ENCODE measurements at places on chromosomes 11 and 22. TPM values are rescaled to one million over a fixed set of nuclear protein-coding genes. Genes with fewer than 3 reads are reported as not detected.

- no peaks in the 10 kb centered on the region for H3K36me3 ChIP-seq
- H3K27ac ChIP-seq = no peak overlapping the region
- no peaks in the 10 kb centered on the region for H3K27me3 ChIP-seq
- H3K4me3 ChIP-seq = peak overlapping the region; percentile 21
- no peak for DNase-seq
Observed at GRCh38 chr22:49052023-49052538, 775.6 kb downstream of the BRD1 start.

DNA sequence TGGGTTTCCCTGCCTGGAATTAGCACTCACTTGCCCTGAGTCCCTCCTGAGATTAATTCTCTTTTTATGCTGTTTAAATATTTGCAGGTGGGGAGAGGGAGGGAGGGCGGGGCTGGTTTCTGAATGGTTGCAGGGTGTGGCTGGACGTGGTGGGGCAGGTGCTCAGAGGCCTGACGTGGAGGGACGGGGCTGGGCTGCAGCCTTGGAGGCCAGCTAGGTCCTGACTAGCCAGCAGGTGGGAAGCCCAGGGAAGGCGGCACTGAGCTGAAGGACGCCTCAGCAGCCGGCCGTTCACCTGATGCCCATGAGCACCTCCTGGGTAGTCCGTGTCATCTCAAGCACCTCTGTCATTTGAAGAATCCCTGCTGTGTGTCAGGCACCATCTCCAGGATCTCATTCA, 21.3 kb downstream of the SGSM1 start:
- H3K27ac ChIP-seq = no peak overlapping the region
- no peak overlapping the region for H3K4me3 ChIP-seq
- no peaks in the 10 kb centered on the region for H3K27me3 ChIP-seq
- no peaks in the 10 kb centered on the region for H3K4me1 ChIP-seq
- H3K36me3 ChIP-seq = no peaks in the 10 kb centered on the region

DNA sequence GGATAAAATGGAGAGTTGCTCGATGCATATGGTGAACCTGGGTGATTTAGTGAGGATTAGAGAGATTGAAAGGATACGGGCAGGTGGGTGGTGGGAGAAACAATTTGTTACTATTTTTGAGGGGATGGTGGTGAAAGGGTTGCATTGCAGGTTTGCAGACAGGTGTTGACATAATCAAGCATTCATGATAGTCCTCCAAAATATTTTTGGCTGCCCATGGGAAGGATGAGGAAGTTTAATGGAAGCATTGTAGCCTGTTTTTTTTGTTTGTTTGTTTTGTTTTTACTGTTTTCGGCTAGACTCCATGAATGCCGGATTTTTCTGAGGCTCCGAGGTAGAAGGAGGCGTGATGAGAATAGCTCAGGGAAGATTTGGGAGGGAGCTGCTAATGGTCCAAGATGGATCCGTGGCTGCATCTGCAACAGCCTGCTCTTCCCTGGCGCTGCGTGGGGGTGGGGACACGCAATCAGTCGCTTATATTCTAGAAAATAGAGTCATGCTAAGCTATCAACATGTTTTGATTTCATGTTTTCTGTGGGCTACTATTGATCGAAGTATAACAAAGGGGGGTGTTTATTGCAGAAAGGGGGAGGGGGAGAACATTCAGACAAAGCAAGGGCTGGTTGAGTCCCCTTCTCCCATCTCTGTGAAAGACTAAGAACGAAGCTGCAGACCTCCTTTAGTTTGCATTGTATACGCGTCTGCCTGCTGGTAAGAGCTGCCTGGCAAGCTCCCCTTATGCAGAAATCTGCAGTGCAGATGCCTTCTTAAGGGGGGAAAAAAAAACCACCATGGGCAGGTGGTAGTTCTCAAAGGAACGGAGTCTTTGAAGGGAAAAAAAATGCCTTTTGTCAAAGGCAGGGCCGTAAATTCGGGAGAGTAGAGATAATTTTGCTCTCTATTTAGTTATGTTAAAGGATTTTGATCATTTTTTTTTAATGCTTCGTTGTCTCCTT, 1.0 kb downstream of the RTN3 start:
- H3K27ac ChIP-seq = peak overlapping the region; percentile 88
- no peaks in the 10 kb centered on the region for H3K27me3 ChIP-seq
- peak; percentile 24 for DNase-seq
- no peaks in the 10 kb centered on the region for H3K36me3 ChIP-seq
- peak overlapping the region; percentile 87 for H3K4me3 ChIP-seq

- H3K27ac ChIP-seq = peak overlapping the region; percentile 76
- no peaks in the 10 kb centered on the region for H3K4me1 ChIP-seq
- DNase-seq = peak; percentile 80
- no peaks in the 10 kb centered on the region for H3K36me3 ChIP-seq
Observed at GRCh38 chr11:93537767-93538261, 5.4 kb downstream of the SMCO4 start.

DNA sequence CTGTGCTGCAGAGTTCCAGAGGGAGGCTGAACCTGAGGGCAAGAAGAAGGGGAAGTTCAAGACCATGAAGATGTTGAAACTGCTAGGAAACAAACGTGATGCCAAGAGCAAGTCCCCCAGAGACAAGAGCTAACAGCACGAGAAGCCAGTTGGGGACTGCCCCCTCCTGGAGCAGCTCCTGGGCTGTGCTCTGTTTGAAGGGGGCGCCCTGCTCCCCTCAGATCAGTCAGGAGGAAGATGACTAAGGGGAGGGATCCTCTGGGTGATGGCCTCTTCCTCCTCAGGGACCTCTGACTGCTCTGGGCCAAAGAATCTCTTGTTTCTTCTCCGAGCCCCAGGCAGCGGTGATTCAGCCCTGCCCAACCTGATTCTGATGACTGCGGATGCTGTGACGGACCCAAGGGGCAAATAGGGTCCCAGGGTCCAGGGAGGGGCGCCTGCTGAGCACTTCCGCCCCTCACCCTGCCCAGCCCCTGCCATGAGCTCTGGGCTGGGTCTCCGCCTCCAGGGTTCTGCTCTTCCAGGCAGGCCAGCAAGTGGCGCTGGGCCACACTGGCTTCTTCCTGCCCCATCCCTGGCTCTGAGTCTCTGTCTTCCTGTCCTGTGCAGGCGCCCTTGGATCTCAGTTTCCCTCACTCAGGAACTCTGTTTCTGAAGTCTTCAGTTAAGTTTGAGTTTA, 12.6 kb downstream of the C22orf23 start:
- no peak overlapping the region for H3K4me3 ChIP-seq
- no peak for DNase-seq
- H3K36me3 ChIP-seq = peaks cover 19% of the 10 kb centered on the region
- H3K4me1 ChIP-seq = no peaks in the 10 kb centered on the region
- H3K27me3 ChIP-seq = no peaks in the 10 kb centered on the region

DNA sequence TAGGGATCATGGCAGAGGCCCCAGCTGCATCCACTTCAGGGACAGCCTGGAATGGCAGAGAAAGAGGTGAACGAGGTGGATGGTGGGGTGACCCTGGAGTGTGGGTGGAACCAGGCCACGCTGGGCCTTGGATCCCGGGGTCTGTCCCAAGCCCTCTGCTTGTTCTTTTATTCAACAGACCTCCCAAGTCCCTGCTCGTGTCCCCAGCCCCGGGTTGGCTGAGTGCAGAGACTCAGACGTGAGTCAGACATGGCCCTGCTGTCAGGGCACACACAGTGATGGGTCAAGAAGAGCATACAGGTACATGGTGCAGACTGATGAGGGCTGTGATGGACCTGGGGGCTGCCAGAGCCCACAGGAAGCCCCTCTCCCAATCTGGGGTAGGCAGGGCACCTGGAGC, 6.6 kb downstream of the ARHGAP8 start:
- H3K27me3 ChIP-seq = no peaks in the 10 kb centered on the region
- no peak for DNase-seq
- H3K4me3 ChIP-seq = no peak overlapping the region
- H3K4me1 ChIP-seq = no peaks in the 10 kb centered on the region
- no peaks in the 10 kb centered on the region for H3K36me3 ChIP-seq

DNA sequence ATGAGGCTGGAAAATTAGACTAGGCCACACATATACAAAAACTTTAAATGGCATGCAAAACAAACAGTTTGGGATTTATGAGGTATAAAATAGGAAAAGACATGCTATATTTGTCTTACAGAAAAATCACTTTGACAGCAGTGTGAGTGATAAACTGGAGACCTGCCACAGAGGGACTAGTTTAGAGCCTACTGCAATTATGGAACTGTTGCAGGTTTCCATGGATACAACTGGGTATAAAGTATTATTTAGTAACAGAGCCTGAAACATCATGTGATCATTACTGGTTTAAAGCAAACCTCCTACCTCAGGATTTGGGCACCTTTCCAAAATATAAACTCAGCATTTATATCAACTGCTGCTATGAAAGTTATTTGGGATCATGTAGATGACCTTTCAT, 1032.5 kb downstream of the DLG2 start:
- DNase-seq = no peak
- H3K27me3 ChIP-seq = no peaks in the 10 kb centered on the region
- no peaks in the 10 kb centered on the region for H3K36me3 ChIP-seq

The RHOD gene
- 17.8 TPM for total RNA-seq

The OR8D4 gene
- not detected for total RNA-seq

GRCh38 chr11:79189055-79189454, 251.8 kb downstream of the TENM4 start:
- no peaks in the 10 kb centered on the region for H3K27me3 ChIP-seq
- H3K36me3 ChIP-seq = no peaks in the 10 kb centered on the region
- no peak overlapping the region for H3K4me3 ChIP-seq
- H3K4me1 ChIP-seq = peaks cover 3% of the 10 kb centered on the region

The CFAP68 gene
- total RNA-seq = 14.4 TPM

- DNase-seq = no peak
- no peaks in the 10 kb centered on the region for H3K27me3 ChIP-seq
- no peak overlapping the region for H3K27ac ChIP-seq
- no peak overlapping the region for H3K4me3 ChIP-seq
- H3K36me3 ChIP-seq = no peaks in the 10 kb centered on the region
- no peaks in the 10 kb centered on the region for H3K4me1 ChIP-seq
Observed at GRCh38 chr11:84465040-84465439, 1162.1 kb downstream of the DLG2 start.

- H3K27me3 ChIP-seq = no peaks in the 10 kb centered on the region
- H3K4me3 ChIP-seq = no peak overlapping the region
- no peak for DNase-seq
- H3K27ac ChIP-seq = no peak overlapping the region
- H3K4me1 ChIP-seq = no peaks in the 10 kb centered on the region
- no peaks in the 10 kb centered on the region for H3K36me3 ChIP-seq
Observed at GRCh38 chr22:41991111-41991510, 7.5 kb upstream of the WBP2NL start.

- no peak for DNase-seq
- H3K27me3 ChIP-seq = peaks cover 4% of the 10 kb centered on the region
- H3K27ac ChIP-seq = no peak overlapping the region
Observed at GRCh38 chr22:46540874-46541273, 3.5 kb upstream of the CELSR1 start.

DNA sequence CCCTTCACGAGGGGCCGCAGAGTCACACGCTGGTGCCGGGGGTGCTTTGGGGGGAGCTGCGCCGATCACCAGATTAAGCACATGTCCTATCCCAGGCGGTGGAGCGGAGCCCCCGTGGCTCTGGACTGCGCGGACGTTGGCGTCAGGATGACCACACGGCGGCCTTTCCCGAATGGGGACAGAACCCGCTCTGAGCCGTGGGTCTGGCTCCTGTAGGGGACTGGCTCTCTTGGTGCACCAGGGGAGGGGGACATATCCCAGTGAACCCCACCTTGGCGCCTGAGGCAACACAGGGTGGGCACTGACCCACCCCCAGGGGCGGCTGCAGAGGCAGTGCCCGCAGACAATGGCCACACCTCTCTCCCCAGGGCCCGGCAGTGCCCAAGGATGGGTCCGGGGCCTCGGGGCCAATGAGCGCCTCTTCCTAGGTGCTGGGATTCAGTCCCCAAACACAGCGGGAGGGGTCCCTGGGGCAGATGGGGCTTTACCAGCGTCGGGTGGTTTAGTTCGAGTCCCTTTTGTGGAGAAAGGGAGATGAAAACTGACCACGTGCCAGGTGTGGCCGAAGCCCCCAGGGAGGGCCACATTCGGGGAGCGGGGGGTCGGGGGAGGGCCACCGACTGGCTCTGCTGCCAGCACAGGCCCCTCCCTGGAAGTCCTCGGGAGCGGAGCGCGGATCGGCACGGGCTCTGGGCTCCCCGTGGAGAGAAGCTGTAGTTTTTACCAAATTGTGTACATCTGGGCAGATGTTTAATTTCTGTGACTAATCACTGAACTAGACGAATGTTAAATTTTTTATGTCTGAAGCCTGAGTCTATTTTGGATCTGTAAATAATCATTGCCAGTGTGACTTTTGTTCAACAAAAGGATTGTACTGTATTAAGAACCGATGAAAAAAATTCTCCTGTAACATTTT, 58.9 kb downstream of the GRAMD4 start:
- no peak for DNase-seq
- no peaks in the 10 kb centered on the region for H3K27me3 ChIP-seq
- peaks cover 5% of the 10 kb centered on the region for H3K4me1 ChIP-seq
- no peak overlapping the region for H3K27ac ChIP-seq
- no peaks in the 10 kb centered on the region for H3K36me3 ChIP-seq
- no peak overlapping the region for H3K4me3 ChIP-seq

DNA sequence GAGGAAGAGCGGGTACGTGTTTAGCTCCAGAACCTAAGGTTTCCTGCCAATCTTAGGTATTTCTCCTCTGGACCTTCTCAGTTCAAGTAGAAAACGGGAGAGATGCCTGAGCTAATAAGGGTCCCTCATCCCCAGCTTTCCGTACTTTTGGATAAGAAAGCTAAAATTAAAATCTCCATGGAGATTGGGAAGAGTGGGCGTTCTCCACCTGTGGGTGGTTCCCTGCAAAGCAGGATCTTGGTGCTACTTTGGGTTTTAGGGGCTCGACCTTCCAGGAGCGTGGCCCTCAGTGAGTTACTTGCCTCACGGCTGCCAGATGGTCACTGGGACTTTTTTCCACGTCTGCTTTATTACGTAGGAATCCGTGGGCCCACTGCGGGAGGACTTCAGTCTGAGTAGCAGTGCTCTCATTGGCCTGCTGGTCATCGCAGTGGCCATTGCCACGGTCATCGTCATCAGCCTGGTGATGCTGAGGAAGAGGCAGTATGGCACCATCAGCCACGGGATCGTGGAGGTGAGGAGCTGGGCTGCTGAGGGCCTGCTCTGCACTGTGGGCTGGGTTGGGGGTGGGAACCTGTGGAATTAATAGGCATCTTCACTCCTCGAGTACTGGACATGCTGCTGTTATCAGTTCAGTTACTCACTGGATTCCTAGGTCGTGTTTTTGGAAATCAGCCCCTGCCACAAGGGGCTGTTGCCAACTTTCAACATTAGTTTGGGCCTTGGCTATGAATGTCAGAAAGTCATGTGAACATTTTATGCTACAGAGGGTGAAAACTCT, 17.8 kb upstream of the ST14 start:
- H3K4me1 ChIP-seq = no peaks in the 10 kb centered on the region
- no peaks in the 10 kb centered on the region for H3K36me3 ChIP-seq
- no peaks in the 10 kb centered on the region for H3K27me3 ChIP-seq
- no peak overlapping the region for H3K27ac ChIP-seq

The SCUBE1 gene
- total RNA-seq = 2.0 TPM

DNA sequence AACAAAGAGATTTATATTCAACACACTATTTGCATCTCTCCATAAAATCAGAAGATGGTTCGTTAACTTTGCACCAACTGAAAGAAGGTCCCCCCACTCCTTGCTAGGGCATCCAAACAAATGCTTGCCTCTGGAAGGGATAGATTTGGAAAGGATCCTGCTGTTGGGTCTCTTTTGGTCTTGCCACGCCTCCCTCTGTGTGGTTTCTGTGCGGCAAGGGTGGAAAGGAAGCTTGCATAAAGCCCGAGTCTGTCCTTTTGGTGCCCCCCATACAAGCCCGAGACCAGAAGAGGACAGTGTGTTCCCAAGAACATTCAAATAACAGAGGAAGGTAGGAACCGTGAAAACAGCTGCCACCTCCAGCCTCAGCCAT, 15.1 kb downstream of the SCGB1A1 start:
- DNase-seq = no peak
- H3K4me1 ChIP-seq = no peaks in the 10 kb centered on the region
- H3K27me3 ChIP-seq = no peaks in the 10 kb centered on the region
- no peak overlapping the region for H3K4me3 ChIP-seq
- peak overlapping the region; percentile 48 for H3K27ac ChIP-seq
- no peaks in the 10 kb centered on the region for H3K36me3 ChIP-seq

All from right lobe of liver (tissue), 6 donors.